ENCODE measurements at places on chromosomes 1 and 21.

DNA sequence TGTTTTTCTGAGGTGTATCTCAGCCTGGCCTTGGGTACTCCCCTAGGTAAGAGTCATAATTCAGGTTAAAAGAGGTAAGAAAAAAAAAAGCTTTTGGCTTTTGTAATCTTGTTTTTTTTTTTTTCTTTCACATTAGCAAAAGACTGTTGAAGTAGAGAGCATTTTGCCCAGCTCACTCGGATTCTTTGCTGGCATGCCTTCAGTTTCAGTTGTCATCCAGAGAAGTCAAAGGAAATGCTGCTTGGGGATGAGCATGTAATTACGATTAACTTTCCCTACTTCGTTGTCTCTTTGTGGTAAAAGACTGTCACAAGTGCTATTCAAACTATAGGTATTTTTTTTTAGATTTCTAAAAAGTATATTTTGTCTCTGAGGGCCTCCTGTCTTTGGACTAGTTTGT, 6.3 kb downstream of the BACH1 start:
- DNase-seq = no peak

DNA sequence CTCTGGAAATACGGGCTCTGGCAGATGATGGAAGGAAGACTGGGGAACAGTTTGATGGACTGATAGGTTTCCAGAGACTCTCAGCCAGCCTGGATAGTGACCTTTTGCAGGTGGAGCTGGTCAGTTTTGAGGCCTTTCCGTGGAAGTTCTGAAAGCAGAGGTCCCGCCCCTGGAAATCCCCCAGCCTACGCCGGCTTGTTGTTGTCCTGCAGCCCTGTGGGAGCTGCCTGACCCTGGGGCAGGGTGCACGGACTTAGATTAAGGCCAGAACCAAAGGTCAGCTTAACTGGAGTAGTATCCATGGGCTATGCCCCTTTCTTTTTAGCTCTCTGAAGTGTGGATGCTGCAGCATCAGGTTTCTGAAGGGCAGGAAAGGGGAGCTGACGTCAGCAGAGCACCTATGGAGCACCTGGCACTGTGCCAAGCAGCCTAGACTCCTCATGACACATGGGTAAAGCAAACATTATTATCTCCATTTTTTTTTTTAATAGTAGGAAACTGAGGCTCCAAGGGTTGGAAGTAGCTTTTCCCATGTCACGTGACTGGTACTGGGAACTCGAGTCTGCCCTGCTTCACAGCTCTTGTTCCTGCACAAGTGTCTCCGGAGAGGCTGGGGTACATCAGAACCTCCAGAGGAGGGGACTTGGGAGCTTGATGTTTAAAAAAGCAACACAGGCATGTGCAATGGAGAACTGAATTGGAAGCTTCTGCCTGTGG, 38.5 kb downstream of the IER5 start:
- no peak for DNase-seq

GRCh38 chr21:45175326-45176095, 101.1 kb downstream of the ADARB1 start:
- no peak for DNase-seq

GRCh38 chr1:115179397-115180079, 90.2 kb upstream of the TSPAN2 start:
- no peak for DNase-seq

DNA sequence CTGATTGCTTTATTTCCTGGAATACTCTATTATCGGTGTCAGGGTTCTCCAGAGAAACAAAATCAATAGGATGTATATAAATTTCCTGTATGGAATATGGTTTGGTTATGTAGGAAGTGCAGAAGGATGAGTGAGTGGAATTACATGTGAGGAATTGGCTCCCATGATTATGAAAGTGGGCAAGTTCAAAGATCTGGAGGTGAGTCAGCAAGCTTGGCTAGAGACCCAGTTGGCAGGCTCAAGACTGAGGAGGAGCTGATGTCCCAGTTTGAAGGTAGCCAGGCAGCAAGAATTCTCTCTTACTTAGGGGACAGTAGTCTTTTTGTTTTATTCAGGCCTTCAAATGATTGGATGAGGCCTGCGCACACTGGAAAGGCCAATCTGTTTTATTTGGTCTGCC, 57.5 kb downstream of the MAP3K7CL start:
- no peak for DNase-seq

DNA sequence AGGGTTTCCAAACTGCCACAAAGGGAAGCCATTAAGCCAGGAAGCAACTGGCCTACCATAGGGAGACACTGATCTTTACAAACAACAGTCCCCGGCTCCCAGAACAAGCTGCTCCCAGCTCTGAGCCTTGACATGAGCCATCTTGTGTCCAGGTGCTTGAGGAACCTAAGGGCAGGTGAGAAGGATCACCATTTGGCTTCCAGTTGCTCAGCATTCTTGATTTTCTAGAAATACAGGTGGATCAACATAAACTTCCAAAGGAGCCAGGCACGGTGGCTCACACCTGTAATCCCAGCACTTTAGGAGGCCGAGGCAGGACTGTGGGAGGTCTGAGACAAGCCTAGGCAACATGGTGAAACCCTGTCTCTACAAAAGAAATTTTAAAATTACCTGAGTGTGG, 21.6 kb downstream of the ZBTB17 start:
- no peak for DNase-seq
